CD4-positive, alpha-beta T cell (primary cell): ENCODE measurements at places on chromosomes 12 and 14.

GRCh38 chr12:109880043-109880931, at the start of gene GLTP:
Gene GLTP (minus strand): TSS chr12:109880541. CDS start chr12:109880374, 167 bp downstream.
- H3K4me1 ChIP-seq = peaks cover 35% of the 10 kb centered on the region
- DNase-seq = peak; percentile 87
- H3K4me3 ChIP-seq = peak within 1 kb of the TSS; percentile 98
- no peaks in the 10 kb centered on the region for H3K36me3 ChIP-seq
- H3K27ac ChIP-seq = peak within 1 kb of the TSS; percentile 81

DNA sequence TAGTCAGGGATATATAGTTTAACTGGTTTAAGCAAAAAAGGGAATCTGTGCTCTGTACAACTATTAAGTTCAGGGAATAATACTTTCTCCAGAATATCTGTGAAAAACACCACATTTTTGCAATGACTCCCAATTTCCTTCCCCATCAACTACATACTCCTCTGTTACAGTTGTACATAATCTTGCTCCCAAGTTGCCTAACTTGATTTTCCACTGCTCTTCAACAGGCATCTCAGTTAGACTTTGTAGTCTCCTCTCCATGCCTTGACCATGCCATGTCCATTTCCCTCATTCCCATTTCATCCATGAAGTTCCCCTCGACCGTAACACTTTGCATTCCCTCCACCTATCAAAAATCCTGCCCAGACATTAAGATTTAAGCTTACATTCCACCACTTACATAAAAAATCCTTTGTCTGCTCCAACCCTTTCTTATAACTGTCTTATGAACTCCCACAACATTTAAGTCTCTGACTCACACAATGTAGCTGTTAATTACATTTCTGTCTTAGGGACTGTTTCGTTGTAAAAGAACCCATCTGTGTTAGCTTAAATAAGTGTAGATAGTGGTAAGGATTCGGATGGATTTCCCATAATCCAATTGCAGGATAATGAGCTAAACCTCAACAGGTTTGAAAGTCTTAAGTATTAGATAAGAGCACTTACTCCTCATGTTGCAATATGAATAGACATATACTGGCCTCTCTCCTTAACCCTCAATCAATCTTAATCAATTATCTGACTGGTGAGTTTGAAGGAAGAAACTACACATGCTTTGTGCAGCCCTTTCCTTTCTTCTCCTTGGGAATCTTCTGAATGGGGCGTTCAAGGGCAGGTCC, 156.5 kb downstream of the PAWR start:
- H3K36me3 ChIP-seq = no peaks in the 10 kb centered on the region
- no peak overlapping the region for H3K4me3 ChIP-seq
- H3K27ac ChIP-seq = no peak overlapping the region
- no peaks in the 10 kb centered on the region for H3K27me3 ChIP-seq
- no peak for DNase-seq

- H3K27me3 ChIP-seq = peaks cover 3% of the 10 kb centered on the region
- H3K27ac ChIP-seq = no peak overlapping the region
- no peak for DNase-seq
- H3K4me1 ChIP-seq = no peaks in the 10 kb centered on the region
- H3K36me3 ChIP-seq = no peaks in the 10 kb centered on the region
- H3K4me3 ChIP-seq = no peak overlapping the region
Observed at GRCh38 chr12:63996556-63996955, 152.1 kb downstream of the SRGAP1 start.

DNA sequence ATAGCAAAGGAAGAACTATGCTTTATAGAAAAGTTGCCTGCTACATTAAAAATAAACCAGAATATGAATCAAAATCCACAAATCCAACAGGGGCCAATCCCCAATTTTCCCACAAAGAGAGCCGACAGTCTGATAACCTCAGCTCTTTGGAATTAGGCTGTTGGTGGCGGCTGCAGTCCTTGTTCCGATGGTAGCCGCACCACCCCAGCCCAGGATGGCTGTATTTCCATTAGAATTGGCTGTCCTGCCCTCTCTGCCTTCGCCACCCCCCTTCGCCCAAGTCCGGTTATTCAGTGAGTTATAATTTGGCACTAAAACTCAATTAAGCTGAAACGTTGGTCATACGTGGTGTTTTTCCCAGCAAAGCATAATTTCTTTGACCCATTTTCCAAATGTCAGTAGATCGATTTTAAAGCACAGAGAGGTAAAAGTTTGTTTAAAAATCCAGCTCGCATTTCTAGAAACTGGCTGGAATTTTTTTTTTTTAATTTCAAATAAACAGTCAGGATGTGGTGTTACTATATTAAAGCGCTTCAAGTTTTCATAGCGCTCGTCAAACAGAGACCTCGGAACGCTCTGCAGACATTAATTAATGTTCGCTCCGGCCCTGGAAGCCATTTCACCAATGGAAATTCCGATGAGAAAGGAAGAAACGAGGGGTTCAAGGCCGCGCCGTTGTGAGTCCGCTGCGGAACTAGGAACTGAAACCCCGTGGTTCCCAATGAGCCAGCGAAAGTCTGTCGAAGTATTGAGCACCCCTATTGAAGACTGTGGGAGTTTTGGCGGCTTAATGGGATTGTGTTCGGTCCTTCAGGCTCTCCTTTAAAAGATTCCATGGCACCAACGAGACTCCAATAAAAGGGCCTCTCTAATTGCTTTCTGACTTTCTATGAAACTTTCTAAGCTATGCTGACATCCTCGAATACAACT, 104.8 kb upstream of the DIO3 start:
- peaks cover 14% of the 10 kb centered on the region for H3K4me1 ChIP-seq
- H3K27me3 ChIP-seq = peaks cover 58% of the 10 kb centered on the region

DNA sequence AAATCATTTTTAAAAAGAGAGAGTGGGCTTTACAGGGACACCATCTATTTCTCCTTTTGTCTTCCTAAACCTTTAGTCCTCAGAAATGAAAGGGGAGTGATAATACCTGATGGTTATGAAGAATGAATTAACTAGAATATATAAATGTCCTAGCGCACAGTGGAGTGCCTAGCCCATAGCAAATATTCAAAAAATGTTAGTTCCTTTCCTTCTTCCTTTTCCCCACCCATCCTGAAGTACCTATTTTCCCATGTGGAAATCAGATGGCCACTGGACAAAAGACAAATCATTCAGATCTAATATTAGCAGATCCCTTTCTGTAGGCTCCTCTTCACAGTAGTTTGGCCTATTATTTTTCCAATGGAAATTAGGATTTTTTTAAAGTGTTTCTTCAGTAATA, 90.0 kb downstream of the SLC25A21 start:
- H3K27me3 ChIP-seq = no peaks in the 10 kb centered on the region
- H3K36me3 ChIP-seq = no peaks in the 10 kb centered on the region
- no peaks in the 10 kb centered on the region for H3K4me1 ChIP-seq
- H3K4me3 ChIP-seq = no peak overlapping the region

DNA sequence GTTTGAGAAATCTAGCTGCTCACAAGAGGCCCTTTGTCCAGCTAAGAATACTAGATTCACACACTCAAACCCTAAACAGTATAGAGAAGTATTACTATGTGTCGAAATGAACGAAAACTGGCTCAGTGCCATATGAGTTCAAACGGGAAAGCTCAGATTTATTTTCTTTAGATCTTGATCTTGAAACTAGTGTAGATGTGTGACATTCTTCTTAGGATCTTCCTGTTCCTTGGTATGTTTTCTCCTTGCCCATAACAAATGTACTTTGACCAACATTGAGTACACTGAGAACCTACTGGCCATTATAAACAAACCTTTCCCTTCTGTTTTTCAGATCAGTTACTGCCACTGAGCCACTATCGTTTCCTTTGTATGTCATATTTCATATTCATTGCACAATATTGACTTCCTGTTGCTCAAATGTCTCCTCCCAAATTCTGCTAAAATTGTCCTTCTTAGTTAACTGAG, 21.3 kb downstream of the MYBPC1 start:
- H3K4me1 ChIP-seq = peaks cover 3% of the 10 kb centered on the region
- no peak for DNase-seq
- H3K4me3 ChIP-seq = no peak overlapping the region
- no peaks in the 10 kb centered on the region for H3K27me3 ChIP-seq
- no peak overlapping the region for H3K27ac ChIP-seq

GRCh38 chr12:46455648-46456352, 83.2 kb upstream of the SLC38A2 start:
- H3K36me3 ChIP-seq = no peaks in the 10 kb centered on the region
- no peaks in the 10 kb centered on the region for H3K27me3 ChIP-seq
- no peak overlapping the region for H3K4me3 ChIP-seq
- no peak for DNase-seq
- H3K4me1 ChIP-seq = peaks cover 40% of the 10 kb centered on the region
- H3K27ac ChIP-seq = peak overlapping the region; percentile 33

- peaks cover 15% of the 10 kb centered on the region for H3K36me3 ChIP-seq
- peaks cover 8% of the 10 kb centered on the region for H3K27me3 ChIP-seq
- H3K4me3 ChIP-seq = no peak overlapping the region
- peak; percentile 29 for DNase-seq
- no peak overlapping the region for H3K27ac ChIP-seq
Observed at GRCh38 chr12:132622437-132623071, 4.0 kb downstream of the P2RX2 start.

GRCh38 chr12:132169376-132169775, 25.1 kb downstream of the NOC4L start:
- no peaks in the 10 kb centered on the region for H3K36me3 ChIP-seq
- no peak overlapping the region for H3K27ac ChIP-seq
- DNase-seq = no peak
- peaks cover 5% of the 10 kb centered on the region for H3K27me3 ChIP-seq

DNA sequence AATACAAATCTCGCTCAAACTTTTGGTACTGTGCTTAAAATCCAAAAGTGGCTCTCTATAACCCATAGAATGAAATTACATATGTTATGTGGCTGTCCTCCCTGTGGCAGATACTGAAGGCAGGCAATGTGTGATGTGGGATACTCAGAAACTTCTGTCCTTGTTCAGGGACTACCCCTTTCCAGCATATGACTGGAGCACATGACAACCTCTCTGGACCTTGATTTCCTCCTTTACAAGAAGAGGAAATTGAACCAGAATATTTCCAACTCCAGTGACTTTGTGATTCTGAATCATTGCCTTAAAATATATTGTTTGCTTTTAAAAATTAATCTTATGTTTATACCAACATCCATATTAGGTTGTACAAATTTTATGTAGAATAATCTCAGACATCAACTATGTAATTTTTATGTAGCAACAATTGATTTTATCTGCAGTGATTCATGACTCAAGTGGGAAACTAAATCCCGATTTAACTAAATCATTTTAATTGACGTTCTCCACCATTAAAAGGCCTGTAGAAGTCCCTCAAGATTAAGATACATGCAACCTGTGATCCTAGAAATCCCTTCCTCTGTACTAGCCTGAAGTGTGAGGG, 162.4 kb downstream of the AKAP6 start:
- no peaks in the 10 kb centered on the region for H3K4me1 ChIP-seq
- H3K27me3 ChIP-seq = no peaks in the 10 kb centered on the region
- H3K27ac ChIP-seq = no peak overlapping the region
- H3K36me3 ChIP-seq = no peaks in the 10 kb centered on the region

DNA sequence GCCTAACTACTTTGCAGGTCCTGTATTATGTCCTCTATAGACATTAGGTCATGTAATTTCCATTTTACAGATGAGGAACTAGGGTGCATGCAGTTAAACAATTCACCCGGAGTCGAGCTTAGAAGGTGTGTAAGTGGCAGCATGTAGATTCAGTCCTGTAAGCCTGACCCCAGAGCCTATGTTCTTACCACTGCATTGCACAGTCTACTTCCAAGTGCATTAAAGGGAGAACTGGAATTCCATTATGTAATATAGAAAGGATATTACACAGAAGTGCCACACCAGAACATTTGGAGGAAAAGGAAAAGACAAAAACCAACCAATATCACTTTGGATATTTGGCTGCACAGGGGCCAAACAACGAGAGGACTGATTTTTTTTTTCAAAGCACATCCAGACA, 1.2 kb downstream of the GLT8D2 start:
- H3K27ac ChIP-seq = no peak overlapping the region
- peaks cover 33% of the 10 kb centered on the region for H3K27me3 ChIP-seq
- no peaks in the 10 kb centered on the region for H3K36me3 ChIP-seq
- H3K4me3 ChIP-seq = no peak overlapping the region
- peaks cover 10% of the 10 kb centered on the region for H3K4me1 ChIP-seq
- DNase-seq = no peak

DNA sequence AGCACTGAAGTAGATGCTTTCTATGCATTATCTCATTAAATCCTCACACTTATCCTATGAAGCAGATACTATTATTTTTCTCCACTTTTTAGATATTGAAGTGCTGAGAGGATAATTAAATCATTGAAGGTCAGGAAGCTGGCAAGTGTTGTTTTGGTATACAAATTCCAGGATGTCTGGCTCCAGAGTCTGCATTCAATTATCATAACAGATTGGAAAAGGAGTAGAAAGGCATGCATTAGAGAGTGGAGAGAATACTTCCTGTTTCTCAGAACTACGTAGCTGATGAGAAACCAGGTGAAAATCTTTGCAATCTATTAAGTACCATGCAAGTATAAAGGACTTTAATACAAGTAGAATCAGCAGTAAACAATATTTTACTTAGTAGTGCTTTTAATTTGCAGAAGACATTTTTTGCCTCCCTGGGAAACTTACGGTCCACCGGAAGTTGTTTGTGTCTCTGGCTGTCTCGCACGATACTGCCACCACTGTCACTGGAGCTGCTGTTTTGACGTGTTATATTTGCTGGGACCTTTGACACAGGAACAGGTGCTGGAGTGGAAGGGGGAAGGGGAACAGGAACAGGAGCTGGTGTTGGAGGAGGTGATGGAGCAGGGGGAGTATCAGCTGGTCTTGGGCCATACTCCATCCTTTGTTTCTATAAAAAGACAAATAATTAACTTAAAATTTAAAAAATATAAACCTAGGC, 158.0 kb downstream of the EPS8 start:
- no peak overlapping the region for H3K4me3 ChIP-seq
- no peaks in the 10 kb centered on the region for H3K27me3 ChIP-seq

DNA sequence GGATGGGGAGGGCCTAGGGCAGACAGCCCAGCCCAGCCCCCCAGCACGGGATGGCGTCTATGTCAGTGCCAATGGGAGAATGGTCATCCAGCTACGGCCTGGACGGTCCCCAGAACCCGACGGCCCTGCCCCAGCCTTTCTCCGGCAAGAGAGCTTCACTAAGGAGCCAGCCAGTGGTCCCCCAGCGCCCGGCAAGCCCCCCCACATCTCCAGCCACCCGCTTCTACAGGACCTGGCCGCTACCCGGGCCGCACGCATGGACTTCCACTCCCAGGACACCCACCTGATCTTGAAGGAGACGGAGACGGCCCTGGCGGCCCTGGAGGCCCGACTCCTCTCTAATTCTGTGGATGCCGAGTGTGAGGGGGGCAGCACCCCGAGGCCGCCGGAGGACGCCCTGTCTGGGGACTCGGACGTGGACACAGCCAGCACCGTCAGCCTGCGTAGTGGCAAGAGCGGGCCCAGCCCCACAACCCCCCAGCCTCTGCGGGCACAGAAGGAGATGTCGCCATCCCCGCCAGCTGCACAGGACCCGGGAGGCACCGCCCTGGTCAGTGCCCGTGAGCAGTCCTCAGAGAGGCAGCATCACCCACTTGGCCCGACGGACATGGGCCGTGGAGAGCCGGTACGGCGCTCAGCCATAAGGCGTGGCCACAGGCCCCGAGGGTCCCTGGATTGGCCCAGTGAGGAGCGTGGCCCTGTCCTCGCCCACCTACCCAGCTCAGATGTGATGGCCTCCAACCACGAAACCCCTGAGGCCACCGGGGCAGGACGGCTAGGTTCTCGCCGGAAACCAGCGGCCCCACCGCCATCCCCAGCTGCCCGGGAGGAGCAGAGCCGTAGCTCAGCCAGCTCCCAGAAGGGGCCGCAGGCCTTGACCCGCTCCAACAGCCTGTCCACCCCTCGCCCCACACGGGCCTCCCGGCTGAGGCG, 21.9 kb downstream of the CEP170B start:
- no peaks in the 10 kb centered on the region for H3K27me3 ChIP-seq
- no peaks in the 10 kb centered on the region for H3K4me1 ChIP-seq
- no peaks in the 10 kb centered on the region for H3K36me3 ChIP-seq
- no peak overlapping the region for H3K27ac ChIP-seq
